ENCODE measurements at places on chromosomes 6 and 20.

GRCh38 chr6:24931718-24932691, 3.8 kb downstream of the RIPOR2 start:
- peak; percentile 54 for DNase-seq

DNA sequence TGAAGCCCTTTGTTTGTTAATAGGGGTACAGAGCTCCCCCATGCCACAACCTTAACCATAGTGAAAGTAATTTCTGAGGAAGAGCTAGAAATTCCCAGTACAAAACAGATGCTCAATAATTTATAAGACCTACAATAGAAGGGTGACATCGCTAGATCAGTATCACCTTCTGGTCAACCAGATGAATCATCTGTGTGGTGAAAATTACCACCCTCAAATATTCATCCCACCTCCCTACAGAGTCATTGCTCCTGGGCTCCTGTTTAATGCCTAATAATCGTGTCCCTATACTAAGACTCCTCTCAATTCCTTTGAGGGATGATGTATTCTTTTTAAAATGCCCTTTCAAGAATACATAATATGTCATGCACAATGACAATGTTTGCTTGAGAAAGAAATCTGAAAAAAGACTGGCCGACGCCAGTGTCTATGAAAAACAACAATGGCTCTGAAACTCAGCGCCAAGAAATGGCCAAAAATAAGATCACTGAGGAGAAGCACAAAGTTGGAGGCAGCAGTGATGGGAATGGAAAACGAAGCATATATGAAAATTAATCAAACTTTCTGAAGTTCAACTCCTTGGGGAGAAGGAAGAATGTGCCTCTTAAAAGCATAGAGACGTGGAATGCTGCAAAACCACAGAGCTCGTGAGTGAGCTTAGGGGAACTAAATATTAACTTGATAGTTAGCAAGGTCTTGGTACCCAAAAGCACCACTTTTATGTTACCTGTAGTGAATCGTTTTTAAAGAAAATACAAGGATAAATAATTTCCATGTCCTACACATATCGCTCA, 11.0 kb upstream of the ADGRF5 start:
- DNase-seq = peak; percentile 52

GRCh38 chr20:25402583-25402982, 4.9 kb upstream of the GINS1 start:
- no peak for DNase-seq

DNA sequence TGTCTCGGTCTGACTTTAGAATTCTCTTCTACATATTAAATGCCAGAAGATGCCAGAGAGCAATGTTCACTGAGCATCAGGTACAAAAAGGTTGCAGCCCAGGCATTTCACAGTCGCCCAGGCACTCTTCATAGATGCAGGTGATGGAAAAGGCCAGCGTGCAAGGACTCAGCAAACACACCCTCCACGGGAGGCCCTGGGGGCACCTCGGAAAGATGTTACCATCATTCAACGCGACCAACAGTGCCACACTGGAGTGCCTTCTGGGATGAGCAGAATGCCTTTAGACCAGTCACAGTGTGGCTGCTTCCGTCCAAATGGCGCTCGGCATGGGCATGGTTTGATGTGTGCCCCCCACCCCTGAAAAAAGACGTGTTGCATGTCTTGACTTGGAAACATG, 4.5 kb upstream of the RAMACL start:
- no peak for DNase-seq

GRCh38 chr6:71277926-71278600, 10.5 kb upstream of the OGFRL1 start:
- no peak for DNase-seq

DNA sequence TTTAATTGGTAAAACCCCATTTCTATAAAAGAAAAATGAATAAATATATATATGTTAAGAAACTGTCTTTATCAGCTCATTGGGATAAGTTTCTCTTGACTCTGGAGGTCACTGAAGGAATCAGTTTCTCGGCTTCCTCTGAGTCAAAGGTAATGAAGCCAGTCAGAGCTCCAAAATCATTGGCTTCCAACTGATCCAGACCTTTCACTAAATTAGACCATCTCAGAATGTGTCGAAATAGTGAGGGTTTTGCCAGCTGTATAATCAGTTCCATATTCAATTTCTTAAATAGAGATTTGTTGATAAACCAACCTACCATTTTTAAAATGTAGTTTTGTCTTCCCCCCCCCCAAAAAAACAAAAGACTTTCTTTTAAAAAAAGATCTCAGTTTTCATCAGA, 60.5 kb upstream of the SRSF6 start:
- no peak for DNase-seq

DNA sequence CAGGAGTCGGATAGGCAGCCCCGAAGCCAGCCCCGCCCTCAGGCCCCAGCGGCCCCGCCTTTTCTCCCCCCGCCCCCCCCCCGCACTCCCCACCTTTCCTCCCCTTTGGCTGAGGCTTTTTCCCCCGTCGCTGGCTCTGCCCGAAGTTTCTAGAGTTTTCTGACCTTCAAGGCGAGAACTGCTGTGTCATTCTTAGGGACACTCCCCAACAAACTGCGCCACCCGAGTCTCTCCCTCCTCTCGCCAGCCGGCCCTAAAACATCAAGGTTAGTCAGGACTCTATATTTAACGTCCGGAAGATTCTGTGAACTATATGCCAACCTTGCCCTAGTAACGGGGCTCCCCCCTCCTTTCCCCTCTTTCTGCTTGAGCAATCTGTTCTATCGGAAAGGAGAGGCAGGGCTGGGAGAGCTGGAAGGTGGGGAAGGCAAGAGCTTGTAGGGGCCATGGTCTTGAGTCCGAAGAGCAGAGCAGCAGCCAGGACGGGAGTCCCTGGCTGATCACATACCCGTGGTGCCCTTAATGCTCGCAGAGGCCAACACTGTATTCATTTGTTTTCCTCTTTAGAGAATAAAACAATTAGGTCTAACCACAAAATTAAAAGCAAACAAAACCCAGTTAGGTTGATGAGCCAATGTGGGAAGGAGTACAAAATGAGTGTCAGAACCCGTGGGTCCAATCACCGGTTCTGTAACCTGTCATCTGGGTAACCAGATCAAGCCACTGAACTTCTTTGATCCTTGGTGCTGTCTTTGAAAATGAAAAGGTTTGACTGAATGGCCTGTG, 5.3 kb upstream of the HSPA1B start:
- peak; percentile 78 for DNase-seq
